ENCODE measurements at places on chromosomes 3 and 15.
A peak's percentile ranks its signal among the peaks of the same experiment; 100 is the strongest.

DNA sequence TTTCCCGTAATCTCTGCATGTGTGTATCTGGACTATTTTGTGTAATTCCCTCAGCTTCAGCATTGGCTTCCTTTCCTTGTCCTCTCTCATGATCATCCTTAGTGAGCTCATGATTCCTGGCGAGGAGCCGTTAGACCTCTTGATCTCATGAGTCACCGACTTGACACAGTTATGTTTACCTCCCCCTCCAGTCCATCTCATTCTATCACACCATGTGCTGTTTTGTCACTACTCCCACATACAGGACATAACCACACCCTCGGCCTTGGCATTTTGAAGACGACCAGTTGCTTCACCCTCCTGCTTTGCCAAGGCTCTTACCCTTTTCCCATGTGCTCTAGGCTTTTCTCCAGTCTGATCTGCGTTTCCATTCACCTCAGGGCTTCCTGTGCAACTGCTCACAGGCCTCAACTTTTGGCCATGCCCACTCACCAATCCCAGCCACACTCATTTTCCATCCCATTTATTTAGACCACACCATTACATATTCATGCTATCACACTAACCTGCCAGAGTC lies 41.5 kb downstream of the CP start:
- no peak for DNase-seq

GRCh38 chr3:37204314-37204713 lies 29.9 kb upstream of the LRRFIP2 start:
- no peak for DNase-seq

DNA sequence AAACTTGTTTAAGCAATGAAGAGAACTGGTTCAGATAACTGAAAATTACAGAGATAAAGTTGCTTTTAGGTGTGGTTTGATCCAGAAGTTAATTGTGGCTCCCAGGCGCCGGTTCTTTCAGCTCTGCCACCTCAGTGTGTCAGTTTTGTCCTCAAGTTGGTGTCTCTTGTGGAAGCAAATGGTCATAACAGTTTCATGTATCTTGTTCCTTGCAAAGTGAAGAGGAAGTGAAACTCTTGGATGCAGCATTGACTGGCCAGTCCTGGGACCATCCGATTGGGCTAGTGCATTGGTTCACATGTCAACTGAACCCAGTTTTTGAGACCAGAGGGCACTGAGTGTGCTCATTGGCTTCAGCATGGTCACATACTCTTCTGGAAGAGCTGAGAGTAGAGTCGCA lies 181.4 kb upstream of the GRM7 start:
- no peak for DNase-seq

DNA sequence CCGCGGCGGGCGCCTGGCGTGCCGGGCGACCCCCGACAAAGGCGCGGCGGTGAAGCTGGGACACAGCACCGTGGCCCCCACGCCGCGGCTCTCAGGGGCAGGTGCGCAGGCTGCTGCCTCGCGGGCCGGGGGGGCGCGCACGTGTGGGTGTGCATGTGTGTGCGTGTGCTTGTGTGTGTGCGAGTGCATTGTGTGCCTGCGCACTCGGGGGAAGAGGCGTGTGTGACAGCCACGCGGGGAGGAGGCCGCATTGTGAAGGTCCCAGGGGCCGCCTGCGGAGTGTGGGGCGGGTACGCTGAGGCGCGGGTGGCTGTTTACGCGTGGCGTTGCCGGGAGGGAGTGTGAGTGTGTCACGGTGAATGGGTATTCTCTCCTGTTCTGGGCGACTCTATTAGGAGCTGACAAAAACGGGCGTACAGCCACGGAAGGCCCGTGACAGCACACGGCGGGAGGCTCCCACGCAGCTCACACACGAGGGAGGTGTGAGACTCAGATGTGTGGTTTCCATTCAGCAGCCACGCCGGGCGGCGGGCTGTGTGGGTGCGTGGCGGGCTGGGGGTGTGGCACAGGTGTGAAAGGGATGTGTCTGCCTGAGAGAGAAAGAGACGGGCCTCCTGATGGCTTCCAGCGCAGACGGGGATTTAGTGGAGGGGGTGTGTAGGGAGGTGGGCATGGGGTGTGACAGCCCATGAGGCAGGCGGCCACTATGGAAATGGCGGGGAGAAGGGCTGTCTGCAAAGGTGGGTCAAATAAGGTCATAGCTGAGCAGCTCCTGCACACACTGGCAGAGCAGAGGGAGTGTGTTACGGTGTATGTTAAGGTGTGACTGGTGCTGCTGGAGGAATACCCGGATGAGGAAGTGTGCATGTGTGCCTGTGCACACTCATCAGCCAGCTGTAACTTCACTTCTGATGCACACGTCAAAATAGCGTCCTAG lies 750 bp downstream of the PODXL2 start:
- DNase-seq, result no peak

DNA sequence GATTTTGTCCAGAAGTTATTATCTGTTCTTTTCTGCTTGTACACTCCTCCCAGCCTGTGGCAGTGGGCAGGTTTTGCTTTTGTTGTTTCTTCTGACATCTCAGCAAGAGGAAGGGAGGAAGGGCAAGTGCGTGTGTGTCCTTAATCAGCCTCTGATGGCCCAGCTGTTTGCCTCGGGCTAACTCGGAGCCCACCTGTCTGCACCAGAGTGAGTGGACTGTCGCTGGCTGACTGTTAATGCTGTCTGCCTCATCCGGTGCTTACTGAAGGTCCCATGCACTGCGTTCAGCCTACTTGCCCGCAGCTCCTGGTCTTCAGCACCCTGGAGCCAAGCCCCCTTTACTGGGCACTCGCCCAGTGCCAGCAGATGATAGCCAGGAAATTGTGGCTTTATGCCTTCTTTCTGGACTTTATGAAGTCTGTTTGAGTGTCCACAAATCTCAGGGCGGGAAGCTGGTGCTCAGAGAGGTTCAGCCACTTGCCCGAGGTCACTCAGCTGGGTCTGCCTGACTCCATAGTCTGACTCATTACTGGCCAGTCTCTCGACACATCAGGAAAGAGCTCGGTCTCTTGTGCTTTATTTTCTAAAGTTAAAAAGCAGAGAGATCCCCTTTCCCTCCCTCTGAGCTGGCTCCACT lies 89.5 kb downstream of the CHRNA7 start:
- DNase-seq, result no peak

DNA sequence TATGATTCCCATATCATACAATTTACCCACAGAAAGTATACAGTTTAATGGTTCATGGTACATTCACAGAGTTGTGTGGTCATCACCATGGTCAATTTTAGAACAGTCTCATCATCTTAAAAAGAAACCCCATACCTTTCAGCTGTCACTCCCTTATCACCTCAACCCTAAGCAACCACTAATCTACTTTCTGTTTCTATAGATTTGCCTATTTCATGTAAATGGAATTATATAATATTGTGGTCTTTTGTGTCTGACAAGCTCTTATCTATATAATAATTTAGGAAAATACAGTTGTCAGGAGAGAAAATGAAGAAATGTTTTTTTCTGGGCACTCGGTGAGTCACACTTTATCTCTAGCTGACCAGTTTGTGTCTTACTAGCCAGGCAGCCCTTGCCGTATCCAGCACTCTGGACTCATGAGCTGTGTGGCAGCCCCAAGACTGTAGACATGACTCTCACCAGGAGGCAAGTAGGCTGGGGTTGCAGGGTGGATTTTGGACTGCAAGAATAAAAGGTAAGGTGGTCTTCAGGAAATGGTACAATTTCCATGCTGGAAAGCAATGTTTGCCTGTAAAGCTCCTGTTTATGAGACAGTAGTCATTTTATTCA lies 234.6 kb downstream of the THRB start:
- DNase-seq, result no peak

- no peak for DNase-seq
Measured at GRCh38 chr15:99476413-99477222, 89.2 kb upstream of the MEF2A start.

DNA sequence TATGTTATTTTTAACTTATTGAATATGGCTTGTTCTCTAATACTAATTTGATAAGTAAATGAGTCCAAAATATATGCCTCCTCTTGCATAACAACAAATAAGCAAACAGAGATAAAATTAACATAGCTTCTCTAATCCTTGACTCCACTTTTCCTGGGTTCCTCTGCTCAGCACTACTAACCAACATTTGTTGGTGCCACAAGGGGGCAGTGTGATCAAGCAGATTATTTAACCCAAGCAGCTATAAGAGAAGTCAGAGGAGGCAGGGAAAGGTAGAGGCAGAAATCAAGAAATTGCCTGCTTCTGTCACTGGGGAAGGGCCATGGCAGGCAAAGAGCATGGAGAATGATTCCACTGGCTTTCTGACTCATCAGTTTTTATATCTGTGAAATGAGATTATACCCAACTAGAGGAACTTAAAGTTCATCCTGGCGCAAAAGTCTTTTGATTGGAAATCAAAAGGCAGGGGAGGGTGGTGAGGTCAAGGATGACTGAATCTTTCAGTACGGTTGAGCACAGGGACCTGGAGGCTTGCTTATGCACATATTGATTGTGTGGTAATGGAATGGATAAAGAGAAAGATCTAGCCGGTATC lies 152.2 kb downstream of the IGSF11 start:
- peak; percentile 25 for DNase-seq

DNA sequence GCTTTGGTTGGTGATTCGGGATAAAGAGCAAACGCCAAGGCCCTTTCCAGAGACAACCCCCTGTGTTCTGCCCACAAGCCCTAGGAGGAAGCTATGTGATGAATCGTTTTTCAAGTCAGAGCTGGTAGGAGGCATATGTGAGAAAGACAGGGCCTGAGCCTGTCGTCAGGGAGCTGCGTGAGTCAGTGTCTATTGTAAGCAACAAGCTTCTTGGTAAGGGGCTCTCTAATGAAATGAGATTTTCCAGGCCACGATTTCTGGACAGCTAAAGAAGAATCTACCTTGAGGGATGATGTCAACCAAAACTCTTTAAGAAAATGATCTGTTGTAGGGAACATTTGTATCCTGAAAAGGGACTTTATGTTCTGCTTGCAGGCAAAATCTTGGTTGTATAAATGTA lies 318.9 kb upstream of the IL12A start:
- DNase-seq, result no peak

GRCh38 chr3:27340534-27340933 lies 28.6 kb downstream of the NEK10 start:
- DNase-seq, result no peak

- DNase-seq, result no peak
Measured at GRCh38 chr15:48939648-48940047, 24.1 kb downstream of the SHC4 start.

GRCh38 chr3:45011756-45012508 lies 14.2 kb upstream of the CLEC3B start:
- no peak for DNase-seq

GRCh38 chr3:146550070-146550615 lies 5.7 kb upstream of the PLSCR1 start:
- DNase-seq, result no peak

GRCh38 chr15:71256934-71257664 lies 141.8 kb downstream of the THSD4 start:
- DNase-seq, result no peak

DNA sequence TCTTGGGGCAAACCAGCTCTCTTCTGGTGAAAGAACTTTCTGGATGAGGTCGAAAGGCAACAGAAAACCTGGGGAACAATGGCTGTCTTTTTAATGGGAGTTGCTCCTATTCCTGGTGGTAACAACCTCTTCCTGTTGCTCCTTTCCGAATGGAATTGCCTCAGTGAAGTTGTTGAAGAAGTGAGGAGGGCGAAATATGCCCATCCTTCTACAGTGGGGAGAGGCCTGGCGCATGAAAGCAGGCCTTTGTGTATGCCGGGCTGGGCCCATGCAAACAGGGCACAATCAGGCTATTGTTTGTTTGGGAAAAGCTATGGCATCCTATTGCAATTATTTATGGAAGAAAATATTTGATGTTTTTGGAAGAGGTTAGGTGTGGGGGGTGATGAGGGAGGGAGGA lies 166.9 kb downstream of the IGF1R start:
- no peak for DNase-seq

GRCh38 chr3:53151870-53152660 lies 8.9 kb upstream of the PRKCD start:
- DNase-seq, result no peak

GRCh38 chr3:125075738-125076137 lies 19.9 kb upstream of the HEG1 start:
- DNase-seq, result no peak

DNA sequence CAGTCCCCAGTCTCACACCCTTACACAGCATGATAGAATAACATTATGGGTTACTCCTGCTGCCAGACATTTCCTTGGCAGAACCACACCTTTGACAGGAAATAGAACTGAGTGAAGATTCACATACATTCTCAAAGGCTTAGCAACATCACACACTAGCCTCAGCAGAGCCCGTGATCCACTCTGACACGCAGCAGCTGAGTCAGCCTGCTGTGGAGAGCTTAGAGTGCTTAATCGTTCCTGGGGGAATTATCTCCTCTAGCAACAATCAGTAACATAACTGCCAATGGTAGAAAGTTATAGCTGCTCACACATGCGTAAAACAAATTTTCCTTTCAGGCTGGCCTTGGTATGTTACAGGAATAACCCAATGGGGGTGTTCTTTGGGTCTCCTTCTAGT lies 382.1 kb downstream of the GAP43 start:
- DNase-seq, result no peak

GRCh38 chr3:104632947-104633346 lies 733.8 kb upstream of the ALCAM start:
- no peak for DNase-seq

- DNase-seq, result no peak
Measured at GRCh38 chr3:117285737-117286136, 576.2 kb downstream of the TUSC7 start.

DNA sequence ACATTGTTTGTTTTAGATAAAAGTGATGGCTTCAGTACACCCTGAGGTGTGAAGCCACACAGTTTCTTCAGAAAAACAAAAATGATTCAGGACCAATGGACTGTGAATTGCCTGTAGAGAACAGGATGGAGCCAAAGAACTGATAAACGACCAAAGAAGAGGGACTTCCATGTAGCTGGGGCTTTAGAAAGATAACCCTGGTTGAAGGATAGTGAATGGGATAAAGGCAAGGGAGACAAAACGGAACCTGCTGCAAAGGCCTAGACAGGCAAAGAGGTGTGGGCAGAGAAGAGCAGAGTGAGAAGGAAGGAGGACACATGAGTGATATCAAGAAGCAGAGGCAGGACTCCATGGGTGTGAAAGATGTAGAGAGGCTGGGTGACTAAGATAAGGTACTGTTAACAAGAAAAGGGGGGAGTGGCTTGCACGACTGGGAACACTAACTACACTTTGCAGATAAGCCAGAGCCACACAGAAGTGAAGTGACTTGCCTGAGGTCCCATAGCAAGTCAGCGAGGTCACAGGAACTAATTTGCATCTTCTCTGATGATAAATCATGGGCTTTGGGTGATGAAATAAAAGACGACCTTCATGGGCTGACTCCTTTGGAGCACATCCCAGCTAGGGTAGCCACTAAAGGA lies 44.3 kb downstream of the RAB6B start:
- DNase-seq, result no peak
